ENCODE measurements at places on chromosomes 5 and 9.

DNA sequence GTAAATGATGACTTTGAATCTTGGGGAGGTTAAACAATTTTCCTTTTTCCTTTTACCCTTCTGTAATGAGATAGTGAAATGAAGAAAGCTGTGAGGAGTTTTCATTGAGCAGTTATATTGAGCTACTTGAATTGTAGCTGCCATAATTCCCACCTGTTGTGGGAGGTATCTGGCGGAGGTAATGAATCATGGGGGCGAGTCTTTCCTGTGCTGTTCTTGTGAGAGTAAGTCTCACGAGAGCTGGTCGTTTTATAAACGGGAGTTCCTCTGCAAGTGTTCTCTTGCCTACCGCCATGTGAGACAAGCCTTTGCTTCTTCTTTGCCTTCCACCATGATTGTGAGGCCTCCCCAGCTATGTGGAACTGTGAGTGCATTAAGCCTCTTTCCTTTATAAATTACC, 258.4 kb downstream of the FER start:
- no peak for DNase-seq

DNA sequence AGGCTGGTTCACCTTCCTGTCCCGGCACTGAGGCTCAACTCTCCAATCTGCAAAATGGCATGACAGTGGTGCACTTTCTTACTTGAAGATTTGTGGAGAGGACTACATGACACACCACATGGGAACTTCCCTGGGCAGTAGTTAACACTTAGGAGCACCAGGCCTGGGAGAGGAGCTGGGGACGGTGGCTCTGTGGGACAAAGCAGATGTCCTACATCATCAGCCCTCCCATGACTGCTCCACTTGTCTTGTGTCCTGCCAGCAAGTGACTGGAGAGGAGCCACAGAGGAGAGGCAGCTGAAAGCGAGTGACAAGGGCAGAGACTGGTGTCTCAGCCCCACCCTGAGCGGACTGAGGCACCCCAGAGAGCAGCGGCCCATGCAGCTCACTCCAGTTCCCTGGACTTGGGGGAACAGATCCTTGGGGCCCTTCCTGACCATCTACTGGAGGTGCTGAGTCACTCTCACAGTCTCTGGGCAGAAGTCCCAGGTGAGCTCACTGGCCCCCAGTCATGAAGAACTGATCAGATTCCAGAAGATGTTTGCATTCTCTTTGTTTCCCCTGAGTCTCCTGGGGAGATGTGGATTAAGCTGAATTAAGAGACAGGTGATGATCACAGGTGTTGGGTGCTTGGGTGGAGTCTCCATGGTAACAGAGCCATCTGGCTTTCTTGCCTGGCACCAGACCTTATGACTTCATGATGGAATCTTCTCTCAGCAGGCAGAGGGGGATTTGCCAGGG, 13.2 kb upstream of the SLC25A48 start:
- DNase-seq = no peak

- DNase-seq = no peak
These were observed 38.9 kb downstream of the TPPP start for GRCh38 chr5:654071-654778.

- no peak for DNase-seq
These were observed 135.1 kb downstream of the SLC25A46 start for GRCh38 chr5:110873773-110874437.

DNA sequence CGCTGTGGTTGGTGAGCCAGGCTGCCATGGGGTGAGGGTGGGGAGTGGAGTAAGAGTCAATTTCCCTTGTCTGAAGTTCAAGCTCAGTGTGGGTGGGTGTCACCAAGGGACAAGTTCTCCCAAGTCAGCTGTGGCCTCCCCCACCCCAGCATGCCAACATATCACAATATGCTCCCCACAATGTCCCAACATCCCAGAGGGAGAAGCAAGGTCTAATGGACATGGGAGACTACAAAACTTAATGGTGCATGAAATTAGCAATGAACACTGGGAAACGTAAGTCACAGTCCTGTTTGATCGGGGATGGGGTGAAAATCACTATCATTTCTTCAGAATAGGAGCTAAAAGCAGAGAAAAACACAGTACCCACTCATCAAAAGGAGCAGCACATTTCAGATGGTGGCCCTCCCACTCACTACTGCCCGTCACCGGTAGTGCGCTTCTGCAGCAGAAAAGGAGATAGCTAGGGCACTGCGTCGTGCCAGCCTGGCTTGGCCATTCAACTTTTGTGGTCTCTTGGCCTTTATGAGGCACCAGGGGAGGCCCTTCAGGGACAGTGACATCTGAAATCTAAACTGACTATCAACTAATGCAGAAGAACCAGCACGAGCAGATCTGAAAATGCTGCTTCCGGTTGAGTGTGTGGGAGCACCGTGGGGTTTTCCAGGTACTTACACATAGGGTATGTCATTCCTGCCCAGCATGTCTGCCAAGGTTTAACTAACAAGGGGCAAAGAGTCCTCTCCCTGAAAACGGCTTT, 20.5 kb upstream of the NDFIP1 start:
- peak; percentile 66 for DNase-seq

DNA sequence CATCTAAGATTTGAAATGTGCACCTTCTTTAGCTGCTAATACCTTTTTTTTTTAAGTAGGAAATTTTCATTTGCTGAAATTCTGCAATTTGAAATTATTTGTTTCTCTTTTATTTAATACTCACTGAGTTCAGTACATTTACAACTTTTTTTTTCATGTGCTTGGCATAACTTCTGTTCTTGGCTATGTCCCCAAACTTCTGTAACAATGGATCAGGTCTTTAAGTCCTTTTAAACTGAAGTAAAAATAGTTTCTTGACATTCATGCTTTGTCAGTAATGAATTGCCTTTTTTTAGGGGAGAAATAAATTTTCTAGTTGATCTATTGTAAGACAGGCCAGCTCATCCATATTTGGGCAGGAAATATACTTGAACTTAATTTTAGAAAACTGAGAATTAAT, 41.5 kb downstream of the EDIL3 start:
- DNase-seq = no peak

GRCh38 chr5:135569755-135570452, 8.9 kb downstream of the CXCL14 start:
- DNase-seq = peak; percentile 11

DNA sequence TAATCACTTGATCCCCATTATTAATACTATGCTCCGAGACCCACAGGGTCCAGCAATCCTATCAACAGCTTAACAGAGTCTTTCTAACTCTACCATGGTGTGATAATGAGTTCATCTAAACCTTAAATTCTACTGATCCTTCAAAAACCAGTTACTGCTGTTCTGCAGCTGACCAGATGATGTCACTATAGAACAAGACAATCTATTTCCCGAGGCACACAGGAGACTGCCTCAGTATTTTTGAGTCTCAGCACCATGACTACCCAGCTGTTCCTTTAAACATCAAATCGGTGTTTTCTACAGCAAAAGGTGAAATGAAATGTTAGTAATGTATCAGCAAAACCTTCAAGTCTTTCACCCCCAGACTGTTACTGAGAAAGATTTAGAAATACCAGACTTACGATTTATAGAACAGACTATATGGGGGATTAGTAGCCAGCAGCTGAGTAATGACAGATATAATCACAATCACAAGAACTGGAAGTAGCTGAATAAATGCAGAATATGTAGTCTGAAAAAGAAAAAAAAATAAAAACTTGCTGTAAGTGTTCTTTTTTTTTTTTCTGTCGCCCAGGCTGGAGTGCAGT, 16.9 kb downstream of the DNAJC18 start:
- peak; percentile 84 for DNase-seq

- no peak for DNase-seq
These were observed 9.2 kb downstream of the LHX2 start for GRCh38 chr9:124020520-124021384.

- DNase-seq = no peak
These were observed 9.0 kb downstream of the ZNF474 start for GRCh38 chr5:122138356-122138755.

DNA sequence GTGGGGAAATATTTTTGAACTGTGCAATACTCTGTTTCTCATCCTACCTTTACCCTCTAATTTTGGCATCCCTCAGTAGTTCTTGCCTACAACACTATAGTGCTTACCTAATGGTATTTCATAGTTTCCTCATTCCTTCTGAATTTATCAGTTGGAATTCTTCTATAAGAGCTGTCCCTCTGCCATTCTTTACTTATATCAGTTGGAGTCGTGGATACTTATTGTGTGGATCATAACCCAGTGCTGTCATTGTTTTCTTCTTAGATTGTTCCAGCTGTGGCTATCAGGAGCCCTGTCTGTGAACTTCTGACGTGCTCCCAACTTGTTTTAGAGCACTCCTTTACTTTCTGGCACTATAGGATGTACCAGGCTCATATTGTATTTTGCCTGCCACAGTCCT, 146.1 kb upstream of the OTULINL start:
- DNase-seq = no peak

- DNase-seq = no peak
These were observed 95.3 kb downstream of the TTLL11 start for GRCh38 chr9:121997791-121998190.
